ENCODE measurements at places on chromosomes 4 and X.

GRCh38 chr4:47531241-47531953 is 46.3 kb downstream of the ATP10D start:
- peak; percentile 12 for DNase-seq

- no peak for DNase-seq
Observed at GRCh38 chr4:1215141-1216075, 33.5 kb downstream of the CTBP1 start.

DNA sequence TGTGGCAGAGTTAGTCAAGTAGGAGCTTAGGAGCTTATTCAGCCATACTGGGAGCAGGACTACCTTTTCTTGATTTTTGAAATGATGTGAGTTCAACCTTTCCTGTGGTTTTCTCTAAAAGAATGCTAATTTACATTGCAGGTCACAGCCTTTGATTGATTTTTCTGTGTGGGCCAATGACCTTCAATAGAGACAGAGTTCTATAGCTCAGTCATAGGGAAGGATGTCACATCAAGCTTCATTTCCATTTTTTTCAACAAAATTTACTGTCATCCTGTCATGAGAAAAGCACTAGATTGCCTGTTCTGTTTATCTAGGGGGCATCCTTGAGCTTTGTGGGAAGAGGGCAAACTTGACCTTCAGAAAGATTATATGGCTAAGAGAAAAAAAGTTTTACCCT is 448.7 kb downstream of the MID1IP1 start:
- no peak for DNase-seq

DNA sequence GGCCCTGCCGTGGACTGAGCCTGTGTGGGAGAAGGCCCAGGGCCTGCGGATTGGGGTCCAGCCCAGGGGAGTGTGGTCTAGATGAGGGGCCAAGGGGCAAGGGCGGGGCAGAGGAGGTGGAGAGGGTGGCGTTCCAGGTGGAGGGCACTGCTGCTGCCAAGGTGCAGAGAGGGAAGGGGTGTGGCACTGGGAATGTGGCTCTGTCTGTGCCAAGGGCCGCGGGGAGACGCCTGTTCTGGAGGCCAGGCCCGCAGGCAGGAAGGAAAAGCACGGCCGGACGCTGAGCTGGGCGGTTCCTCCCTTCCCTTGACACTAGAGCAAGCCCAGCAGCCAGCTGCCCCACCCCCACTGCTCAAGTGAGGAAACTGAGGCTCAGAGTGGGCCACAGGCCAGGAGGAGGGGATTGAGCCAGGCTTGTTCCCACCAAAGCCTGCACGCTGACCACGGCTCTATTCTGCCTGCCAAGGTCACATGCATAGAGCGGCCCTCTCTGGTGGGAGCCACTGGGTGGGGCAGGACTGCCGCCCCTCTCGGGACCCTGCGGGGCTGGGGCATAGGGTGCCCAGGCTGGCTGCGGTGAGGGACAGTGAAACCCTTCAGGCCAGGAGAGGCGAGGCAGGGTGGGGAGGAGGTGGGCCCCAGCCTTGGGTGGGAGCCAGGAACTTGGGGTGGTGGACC is 13.0 kb downstream of the SH3BP2 start:
- no peak for DNase-seq

DNA sequence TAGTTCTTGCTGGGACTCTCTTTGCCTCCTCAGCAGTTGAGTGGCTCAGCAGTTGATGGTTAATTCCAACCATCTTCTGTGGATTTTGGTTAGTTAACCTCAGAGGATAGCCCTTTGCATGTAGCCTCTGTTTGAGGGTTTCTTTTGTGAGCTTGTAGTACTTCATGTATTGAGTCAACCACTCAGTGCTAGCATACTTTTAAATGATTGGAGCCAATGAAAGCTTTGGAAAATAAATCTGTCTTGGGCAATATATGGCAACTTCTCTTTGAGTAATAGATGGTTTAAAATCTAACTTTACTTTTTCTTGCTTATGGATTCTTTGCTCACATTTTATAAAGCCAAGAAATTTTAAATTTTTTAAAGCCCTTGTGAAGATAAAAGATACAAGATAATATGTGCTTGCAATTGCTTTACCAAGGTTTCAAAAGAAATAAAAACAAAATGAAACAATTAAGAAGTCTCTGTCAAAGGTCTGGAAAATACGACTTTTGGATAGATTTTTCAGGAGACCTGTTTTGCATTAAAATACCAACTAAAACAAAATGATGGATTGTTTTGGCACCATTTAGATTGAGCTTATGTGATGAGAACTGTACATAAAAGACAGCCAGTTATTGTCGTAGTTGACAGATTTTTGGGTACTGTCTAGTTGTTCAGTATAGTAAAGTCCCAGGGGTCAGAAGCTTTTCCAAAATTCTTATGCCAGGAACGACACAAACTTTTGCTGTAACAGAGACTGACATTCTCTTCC is 181.9 kb downstream of the SPRY1 start:
- no peak for DNase-seq

DNA sequence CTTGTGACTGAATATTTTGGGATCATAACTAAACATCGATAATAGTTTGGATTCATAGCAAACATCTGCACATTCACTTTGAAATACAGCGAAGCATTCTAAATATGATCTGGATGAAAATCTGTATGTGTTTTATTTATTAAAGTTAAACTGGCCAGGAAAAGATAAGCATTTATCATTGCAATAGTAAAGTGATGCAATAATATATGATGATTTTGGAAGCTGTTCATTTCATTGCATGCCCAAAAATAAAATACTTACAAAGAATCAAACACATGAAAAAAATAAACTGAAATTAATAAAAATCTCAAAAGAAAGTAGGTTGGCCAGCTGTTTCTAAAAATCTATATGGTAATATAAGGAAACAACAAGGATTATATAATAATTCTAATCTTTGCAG is 1.9 kb downstream of the PRDM5 start:
- no peak for DNase-seq

- no peak for DNase-seq
Observed at GRCh38 chr4:16293210-16293838, 67.1 kb upstream of the TAPT1 start.

DNA sequence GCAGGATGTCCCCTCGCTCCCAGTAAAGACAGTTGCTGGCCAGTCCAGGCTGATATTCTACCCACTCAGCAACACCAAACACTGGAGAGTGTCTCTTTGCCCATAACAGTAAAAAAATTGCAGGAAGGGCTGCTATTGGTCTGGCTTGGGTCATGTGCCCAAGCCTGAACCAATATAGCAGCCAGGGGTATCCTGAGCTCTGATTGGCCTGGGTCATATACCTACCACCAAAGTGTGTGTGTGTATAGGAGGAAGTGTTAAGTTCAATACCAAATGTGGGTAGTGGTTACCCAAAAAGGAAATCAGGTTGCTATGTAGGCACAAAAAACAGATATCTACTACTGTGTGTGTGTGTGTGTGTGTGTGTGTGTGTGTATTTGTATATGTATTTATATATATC is 373.2 kb downstream of the BCOR start:
- DNase-seq, result no peak

DNA sequence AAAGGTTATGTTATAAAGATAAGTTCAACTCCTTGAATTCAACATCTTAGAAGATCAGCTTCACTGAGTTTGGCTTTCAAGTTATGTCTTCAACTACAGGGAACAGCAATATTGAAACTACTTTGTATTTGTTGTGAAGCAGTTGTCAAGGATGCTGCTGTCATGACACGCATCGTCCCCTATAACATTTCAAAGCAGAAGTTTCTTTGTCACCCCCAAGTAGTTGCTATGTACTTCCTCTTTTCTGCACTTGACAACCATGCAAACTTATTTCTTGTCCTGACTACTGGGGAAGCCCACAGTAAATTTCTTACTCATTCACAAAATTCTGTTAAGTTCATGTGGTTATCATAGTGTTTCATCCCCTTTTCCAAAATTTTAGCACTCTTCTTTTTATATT is 14.3 kb downstream of the ANTXR2 start:
- no peak for DNase-seq

GRCh38 chrX:38206036-38206435 is 14.6 kb downstream of the SRPX start:
- no peak for DNase-seq

DNA sequence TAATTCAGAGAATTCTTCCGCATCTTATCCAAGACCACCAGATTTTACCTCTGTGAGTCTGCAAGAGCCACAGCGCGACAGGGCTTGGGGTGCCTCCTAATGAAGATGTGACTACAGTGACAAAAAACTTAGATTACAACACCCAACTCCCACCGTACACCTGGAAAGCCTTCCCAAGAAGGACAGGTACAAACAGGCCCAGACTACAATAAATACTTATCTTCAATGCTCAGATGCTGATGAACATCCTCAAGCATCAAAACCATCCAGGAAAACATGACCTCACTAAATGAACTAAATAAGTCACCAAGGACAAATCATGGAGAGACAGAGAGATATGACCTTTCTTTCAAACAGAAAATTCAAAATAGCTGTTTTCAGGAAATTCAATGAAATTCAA is 20.8 kb upstream of the ABCG2 start:
- DNase-seq, result no peak

- DNase-seq, result no peak
Observed at GRCh38 chr4:113645288-113645687, 116.2 kb downstream of the CAMK2D start.

GRCh38 chr4:100929758-100930157 is 411.9 kb upstream of the EMCN start:
- DNase-seq, result no peak

- no peak for DNase-seq
Observed at GRCh38 chr4:123696687-123697086, 300.1 kb downstream of the SPRY1 start.

Data from stimulated activated CD8-positive, alpha-beta memory T cell treated with anti-CD3 and anti-CD28 coated beads, Interleukin-15, amount 100 ng/mL, for 1 hour (primary cell).